Hair follicle dermal papilla cell (primary cell): ENCODE measurements at places on chromosomes 1 and 21. TPM values are rescaled to one million over a fixed set of nuclear protein-coding genes. Genes with fewer than 3 reads are reported as not detected.

OPTC gene
- not detected in 2 replicates for total RNA-seq

LAX1 gene
- total RNA-seq = not detected in 2 replicates

GNAT2 gene
- total RNA-seq = 0.16 TPM in 1 of 2 replicates, not detected in the other

AGMAT gene
- 0.16 and 1.3 TPM in 2 replicates for total RNA-seq
